Mucosa of descending colon (tissue), 3 donors: ENCODE measurements at places on chromosomes 6 and 20. TPM values are rescaled to one million over a fixed set of nuclear protein-coding genes. Genes with fewer than 3 reads are reported as not detected.

CDH4 gene
- not detected for total RNA-seq

DNA sequence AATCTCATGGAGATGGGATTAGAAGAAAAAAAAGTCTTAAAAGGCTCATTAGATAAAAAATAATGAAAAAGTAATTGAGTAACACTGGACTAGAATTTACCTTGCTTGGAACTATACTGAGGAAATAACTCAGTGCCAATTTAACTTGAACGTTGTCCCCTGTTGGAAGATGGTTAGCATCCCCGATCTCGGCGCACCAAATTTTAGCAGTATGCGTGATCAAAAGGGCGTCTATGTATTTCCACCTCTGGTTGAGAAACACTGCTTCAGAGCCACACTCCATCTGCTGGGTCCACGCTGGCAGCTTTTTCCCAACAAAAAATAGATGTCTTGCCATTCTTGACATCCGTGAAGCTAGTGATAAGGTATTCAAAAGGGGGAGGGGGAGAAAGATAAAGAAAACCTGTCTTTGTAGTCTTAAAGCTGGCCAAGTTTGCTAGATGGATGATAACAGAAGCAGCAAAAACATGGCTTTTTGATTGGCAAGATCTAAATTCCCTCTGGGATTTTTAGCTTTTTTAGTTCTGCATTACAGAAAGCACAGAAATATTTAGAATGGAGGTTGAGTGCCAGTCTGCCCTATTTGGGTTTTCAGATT, 6.4 kb downstream of the HINT3 start:
- no peak for DNase-seq

GRCh38 chr6:15290962-15291704, 45.3 kb downstream of the JARID2 start:
- no peak for DNase-seq

FAM83C gene
- not detected for total RNA-seq

DNA sequence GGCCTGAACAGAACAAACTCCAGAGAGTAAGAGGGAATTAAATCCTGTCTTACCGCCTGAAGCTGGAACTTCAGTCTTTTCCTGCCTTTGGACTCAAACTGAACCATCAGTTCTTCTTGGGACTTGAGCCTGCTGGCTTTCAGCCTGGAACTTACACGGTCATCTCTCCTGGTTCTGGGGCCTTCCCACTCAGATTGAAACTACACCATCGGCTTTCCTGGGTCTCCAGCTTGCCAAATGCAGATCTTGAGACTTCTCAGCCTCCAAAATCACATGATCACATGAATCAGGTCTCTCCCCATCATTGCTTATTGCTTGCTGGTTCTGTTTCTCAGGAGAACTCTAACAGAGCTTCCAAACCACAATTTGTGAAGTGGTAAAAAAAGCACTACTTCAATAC, 276.3 kb downstream of the KIF16B start:
- no peak for DNase-seq

GRCh38 chr6:27237089-27237803, 10.3 kb upstream of the PRSS16 start:
- DNase-seq: no peak

RTN4IP1 gene
- 12.8 TPM for total RNA-seq

DNA sequence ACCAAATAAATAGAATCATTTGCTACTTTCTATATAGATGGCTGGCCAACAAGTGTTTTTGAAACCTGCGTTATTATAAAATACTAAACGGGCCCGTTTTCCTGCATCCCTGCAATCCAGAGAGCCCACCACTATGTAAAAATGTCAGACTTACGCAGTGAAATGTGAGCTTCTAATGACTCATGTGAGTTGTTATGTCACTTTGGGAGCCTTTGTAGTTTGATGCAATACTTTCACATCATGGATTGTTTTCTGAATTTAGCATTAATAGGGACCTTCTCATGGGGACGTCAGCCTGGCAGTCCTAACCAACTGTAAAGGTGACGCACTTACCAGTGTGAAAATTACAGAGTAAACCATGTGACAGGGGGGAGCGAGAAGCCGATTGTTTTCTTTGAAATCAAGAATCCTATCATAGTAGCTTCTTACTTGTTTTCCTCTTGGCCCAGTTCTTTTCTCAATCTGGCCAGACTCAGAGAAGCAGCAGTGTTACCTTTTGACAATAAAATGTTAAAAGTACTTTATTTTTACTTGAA, 75.3 kb downstream of the SSR1 start:
- no peak for DNase-seq

PTCRA gene
- total RNA-seq: not detected

DNA sequence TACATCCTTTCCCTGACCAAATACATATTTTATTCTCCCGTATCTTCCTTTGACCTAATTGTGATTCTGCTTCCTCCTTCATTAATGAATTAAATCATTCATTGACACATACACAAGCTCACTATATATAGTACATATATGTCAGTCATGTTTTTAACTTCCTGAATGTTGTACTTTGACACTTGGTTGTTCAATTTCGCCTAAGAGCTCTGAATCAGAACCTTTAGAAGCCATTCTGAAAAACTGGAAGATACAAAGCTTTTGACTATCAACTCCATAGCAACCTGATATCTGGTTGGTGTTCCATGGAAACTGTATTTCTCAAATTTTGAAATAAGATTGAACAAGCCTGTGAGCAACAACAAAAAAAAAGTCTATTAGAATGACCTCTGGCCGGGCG, 27.3 kb upstream of the HFE start:
- DNase-seq: no peak

PGC gene
- total RNA-seq: not detected

- DNase-seq: no peak
Observed at GRCh38 chr6:143939364-143939763, 68.7 kb downstream of the PLAGL1 start.
